ENCODE measurements at places on chromosomes 4 and X. TPM values are rescaled to one million over a fixed set of nuclear protein-coding genes. Genes with fewer than 3 reads are reported as not detected.
A peak's percentile ranks its signal among the peaks of the same experiment; 100 is the strongest.

DNA sequence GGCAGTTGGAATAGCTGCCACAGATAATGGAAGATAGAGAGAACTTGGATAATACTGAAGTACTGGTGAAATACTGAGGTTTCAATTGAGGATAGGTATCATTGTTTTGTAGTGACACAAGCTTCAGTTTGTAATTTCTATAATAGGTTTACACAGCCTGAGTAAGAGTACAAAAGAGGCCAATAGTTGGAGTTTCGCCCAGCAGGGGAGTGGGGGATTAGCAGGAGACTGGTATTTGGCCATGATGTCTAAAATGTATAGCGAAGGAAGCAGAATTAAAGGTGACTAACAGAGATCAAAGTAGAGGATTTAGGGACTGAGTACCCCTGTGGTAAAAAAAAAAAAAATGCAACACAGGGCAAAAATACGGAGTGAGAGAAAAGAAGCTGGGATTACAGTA, 129.5 kb downstream of the KCTD8 start:
- no peak for DNase-seq

- DNase-seq = no peak
These were observed 2.2 kb upstream of the XAGE3 start for GRCh38 chrX:52870046-52870445.

The TMEM271 gene
- not detected for total RNA-seq

DNA sequence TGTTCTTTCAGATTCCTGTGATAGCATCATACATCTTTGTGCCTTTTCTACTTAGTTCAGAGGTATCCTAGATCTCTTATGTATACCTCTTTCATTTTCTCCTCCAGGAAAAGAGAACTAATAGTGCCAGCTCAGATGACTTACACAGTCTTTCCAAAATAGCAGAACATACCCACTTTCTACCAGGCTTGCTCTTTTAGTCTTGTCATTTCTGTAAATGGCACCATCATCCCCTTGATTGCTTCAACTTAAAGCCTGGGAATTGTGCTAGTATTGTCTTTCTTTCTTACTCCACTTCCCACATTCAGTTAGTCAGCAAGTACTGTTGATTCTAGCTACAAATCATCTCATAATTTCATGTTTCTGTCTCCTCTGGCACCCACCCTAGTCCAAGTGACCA, 5.1 kb downstream of the APEX2 start:
- no peak for DNase-seq

DNA sequence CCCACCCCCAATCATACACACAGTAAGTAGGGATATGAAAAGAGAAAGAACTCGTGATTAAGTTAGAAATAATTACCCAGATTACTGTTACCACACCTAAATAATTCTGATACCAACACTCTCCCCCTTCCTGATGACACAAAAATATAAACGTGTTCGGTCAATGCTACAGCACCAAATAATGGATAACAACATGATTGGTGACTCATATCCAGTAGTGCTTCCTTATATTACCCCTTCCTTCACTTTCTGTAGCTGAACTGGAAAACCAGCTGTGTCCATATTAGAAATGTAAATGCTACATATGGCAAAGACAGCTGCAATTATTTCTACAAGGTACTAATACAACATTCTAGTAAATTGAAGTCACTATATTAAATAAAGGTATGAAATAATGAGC, 20.8 kb downstream of the EIF4E start:
- DNase-seq = no peak

- DNase-seq = no peak
These were observed 589.2 kb downstream of the SH3BGRL start for GRCh38 chrX:81791086-81791485.

- DNase-seq = peak; percentile 0
These were observed 177.9 kb upstream of the IL15 start for GRCh38 chr4:141458501-141458900.
